ENCODE measurements at places on chromosomes 5 and 9.
A peak's percentile ranks its signal among the peaks of the same experiment; 100 is the strongest.

GRCh38 chr5:157477814-157478494, 17.9 kb downstream of the NIPAL4 start:
- H3K4me3 ChIP-seq: no peak overlapping the region
- no peak for DNase-seq
- H3K27ac ChIP-seq: peak overlapping the region; percentile 76
- peaks cover 68% of the 10 kb centered on the region for H3K36me3 ChIP-seq
- peaks cover 53% of the 10 kb centered on the region for H3K4me1 ChIP-seq

DNA sequence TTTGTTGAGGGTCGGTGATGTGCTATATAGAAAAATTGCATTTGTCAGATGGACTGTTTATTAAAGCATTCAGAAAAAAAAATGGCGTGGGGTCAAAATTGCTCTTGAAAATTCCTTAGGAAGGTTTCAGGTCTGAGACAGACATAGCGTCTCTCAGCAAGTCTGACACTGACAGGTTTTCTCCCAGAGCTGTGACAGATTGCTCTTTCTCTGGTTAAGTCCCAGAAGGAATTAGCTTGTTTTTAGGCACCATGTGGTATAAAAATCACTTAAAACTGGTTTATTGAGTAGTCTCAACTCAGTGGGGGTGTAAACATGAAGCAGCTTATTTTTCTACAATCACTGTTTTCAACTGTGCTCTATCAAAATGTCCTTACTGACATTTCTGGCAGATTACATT, 1379.8 kb downstream of the MAT2B start:
- H3K27ac ChIP-seq: no peak overlapping the region
- DNase-seq: no peak
- H3K4me1 ChIP-seq: no peaks in the 10 kb centered on the region
- H3K36me3 ChIP-seq: no peaks in the 10 kb centered on the region

GRCh38 chr9:110156902-110157301, 51.1 kb downstream of the C9orf152 start:
- peak overlapping the region; percentile 89 for H3K27ac ChIP-seq
- H3K27me3 ChIP-seq: no peaks in the 10 kb centered on the region
- peak; percentile 71 for DNase-seq
- peaks cover 83% of the 10 kb centered on the region for H3K36me3 ChIP-seq
- H3K4me3 ChIP-seq: peak overlapping the region; percentile 48
- H3K4me1 ChIP-seq: peaks cover 99% of the 10 kb centered on the region

DNA sequence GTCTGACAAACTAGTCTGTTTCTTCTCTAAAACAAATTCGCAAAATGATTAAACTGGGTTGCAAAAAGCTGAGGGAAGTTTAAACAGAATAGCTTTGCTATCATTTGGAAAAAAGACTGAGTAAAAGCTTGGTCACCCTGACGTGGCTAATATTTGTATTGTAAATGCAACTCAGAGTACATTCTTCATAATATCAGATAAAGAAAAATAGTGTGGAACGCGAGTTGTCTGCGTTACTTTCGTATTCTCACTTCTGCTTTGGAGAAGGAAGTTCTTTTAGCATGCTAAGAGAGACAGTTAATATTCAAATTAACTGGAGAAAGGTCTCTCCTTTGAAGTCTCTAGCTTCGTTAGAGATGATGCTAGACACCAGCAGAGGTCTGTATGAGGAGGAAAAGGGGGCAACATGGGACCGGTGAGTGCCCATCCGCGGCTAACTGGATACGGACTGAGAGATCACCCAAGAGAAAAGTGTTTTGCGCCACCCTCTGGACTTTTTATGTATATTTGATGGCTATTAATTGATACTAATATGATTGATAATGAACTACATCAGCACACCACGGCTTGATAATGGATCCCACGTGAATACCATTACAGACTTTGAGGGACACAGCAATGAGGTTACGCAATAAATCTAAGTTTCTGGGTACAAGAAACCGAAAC, 2.9 kb upstream of the CNTRL start:
- H3K27me3 ChIP-seq: no peaks in the 10 kb centered on the region
- peak overlapping the region; percentile 90 for H3K27ac ChIP-seq
- H3K36me3 ChIP-seq: peaks cover 23% of the 10 kb centered on the region
- H3K4me3 ChIP-seq: peak overlapping the region; percentile 82
- peak; percentile 57 for DNase-seq

DNA sequence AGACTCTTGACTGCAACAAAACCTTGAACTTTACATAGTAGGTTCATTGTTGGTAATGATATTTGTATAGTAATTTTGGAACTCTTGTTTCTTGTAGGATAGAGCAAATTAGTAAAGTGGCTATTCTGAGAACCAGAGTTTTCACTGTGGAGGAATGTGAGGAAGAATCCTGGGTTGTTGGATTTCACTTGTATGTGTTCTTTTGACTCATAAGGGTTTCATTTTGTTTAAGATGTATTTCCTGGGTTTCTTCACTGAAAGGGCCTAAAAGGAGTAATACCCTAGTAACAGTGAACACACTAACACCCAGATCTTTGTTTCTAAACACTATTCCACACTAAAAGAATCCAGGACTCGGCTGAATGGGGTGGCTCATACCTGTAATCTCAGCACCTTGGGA, 20.1 kb downstream of the TTC1 start:
- H3K4me1 ChIP-seq: peaks cover 7% of the 10 kb centered on the region

- H3K4me3 ChIP-seq: no peak overlapping the region
- no peak overlapping the region for H3K27ac ChIP-seq
- H3K27me3 ChIP-seq: peaks cover 41% of the 10 kb centered on the region
- H3K4me1 ChIP-seq: no peaks in the 10 kb centered on the region
Observed at GRCh38 chr5:138686668-138687067, 66.6 kb upstream of the CTNNA1 start.

DNA sequence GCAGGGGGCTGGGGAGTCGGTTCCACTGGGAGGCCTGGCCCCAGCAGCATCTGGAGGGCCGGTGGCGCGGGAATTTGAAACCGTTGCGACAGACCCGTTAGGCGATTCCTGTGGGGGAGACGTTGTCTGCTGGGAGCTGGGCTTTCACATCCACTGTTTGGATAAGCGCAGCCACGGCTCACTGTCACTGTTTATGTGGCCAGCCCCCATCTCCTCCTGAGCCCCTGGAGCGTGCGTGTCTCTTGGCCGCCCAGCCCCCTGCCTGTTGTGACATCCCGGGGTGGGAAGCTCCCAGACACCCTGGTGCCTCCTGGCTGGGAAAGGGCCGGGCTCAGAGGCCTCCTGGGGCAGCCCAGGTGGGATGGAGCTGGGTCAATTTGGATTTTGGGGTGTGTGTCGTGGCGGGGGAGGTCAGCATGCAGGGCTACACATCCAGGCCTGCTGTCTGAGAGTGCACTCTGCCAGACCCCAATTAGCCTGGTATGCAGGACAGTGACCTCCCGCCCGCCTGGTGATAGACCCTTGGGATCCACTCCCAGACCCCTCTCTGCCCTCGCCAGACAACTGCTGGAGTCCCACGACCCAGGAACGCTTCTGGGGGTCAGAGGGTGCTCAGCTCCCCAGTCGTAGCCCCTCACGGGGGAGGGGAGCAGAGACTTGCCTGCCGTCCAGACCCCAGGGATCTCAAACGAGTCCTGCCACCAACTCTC, 62.0 kb upstream of the RNU6ATAC start:
- H3K27me3 ChIP-seq: no peaks in the 10 kb centered on the region
- H3K36me3 ChIP-seq: no peaks in the 10 kb centered on the region

- no peaks in the 10 kb centered on the region for H3K4me1 ChIP-seq
- DNase-seq: no peak
- H3K27me3 ChIP-seq: peaks cover 3% of the 10 kb centered on the region
Observed at GRCh38 chr9:88026118-88026479, 51.8 kb upstream of the CDK20 start.

GRCh38 chr9:27765266-27766072, 192.2 kb upstream of the C9orf72 start:
- peaks cover 4% of the 10 kb centered on the region for H3K4me1 ChIP-seq
- DNase-seq: no peak
- H3K36me3 ChIP-seq: no peaks in the 10 kb centered on the region

DNA sequence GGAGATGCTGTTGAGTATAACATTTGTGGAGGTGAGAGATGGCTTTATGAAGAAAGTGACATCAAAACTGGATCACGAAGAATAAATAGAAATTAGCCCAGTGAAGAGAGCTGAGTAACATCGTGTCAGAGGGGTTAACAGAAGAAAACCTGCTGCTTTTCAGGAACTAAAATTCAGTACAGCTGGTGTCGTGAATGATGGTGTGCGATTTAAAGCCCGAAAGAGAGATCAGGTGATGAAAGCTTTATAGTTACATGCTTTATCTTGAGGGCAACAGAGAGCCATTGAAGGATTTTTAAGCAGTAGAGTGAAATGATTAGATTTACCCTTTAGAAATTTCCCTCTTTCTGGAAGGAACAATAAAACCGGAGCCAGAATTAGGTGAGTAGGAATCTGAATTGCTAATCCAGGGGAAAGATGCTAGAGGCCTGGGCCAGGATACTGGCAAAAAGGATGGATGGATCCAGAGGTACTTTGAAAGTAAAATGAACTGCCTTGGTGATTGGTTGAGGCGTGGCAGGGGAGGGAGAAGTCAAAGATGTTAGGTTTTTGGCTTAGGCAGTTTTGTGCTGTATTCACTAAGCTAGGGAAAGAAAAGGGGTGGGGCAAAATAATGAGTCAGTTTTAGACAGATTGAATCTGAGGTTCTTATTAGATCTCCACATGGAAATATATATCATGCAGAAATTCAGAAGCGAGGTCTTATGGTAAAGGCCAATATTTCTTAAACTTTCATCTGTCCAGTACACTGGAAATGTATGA, 3.4 kb downstream of the LRRC70 start:
- no peak overlapping the region for H3K4me3 ChIP-seq
- H3K27ac ChIP-seq: no peak overlapping the region
- peaks cover 21% of the 10 kb centered on the region for H3K4me1 ChIP-seq
- H3K36me3 ChIP-seq: peaks cover 2% of the 10 kb centered on the region
- DNase-seq: no peak

DNA sequence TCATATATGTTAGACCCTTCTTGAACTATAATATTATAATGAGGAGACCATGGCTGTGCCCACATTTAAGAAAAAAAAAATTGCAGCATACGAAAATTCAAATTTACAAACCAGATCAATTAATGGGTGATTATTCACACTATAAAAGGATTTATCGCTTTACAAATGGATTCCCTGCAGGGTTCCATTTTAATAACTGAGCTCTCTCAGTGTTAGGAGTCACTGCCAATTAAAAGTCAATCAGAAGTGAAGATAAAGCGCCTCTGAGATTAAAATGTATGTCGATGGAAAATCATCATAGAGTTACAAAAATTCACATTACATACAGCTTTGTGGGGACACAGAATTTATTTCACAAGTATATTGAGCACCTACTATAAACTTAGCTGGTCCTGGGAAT, 66.6 kb upstream of the SMARCA2 start:
- no peaks in the 10 kb centered on the region for H3K36me3 ChIP-seq
- H3K27me3 ChIP-seq: peaks cover 5% of the 10 kb centered on the region
- no peak overlapping the region for H3K4me3 ChIP-seq
- H3K4me1 ChIP-seq: no peaks in the 10 kb centered on the region
- DNase-seq: no peak

DNA sequence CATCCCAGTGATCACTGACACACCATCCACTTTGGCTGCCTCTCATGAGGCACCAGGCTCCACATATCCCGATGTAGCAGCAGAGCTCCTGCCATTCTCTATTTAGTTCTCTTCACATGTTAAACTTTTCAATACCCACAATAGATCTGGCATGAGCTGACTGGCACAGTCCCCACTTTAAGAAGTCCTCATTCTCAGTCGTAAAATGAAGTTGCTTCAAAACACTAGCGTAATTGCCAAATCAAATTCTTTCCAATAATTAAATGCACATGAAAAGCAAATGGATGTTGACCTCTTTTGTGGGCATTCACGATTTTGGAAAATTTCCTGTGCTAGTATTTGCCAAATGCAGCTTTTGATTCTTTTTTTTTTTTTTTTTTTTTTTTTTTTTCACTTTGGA, 32.4 kb downstream of the HAPLN1 start:
- no peaks in the 10 kb centered on the region for H3K4me1 ChIP-seq
- H3K4me3 ChIP-seq: no peak overlapping the region
- H3K27ac ChIP-seq: no peak overlapping the region
- no peaks in the 10 kb centered on the region for H3K27me3 ChIP-seq
- DNase-seq: no peak
- no peaks in the 10 kb centered on the region for H3K36me3 ChIP-seq

- H3K4me3 ChIP-seq: no peak overlapping the region
- H3K36me3 ChIP-seq: no peaks in the 10 kb centered on the region
- H3K27ac ChIP-seq: no peak overlapping the region
- peaks cover 31% of the 10 kb centered on the region for H3K4me1 ChIP-seq
Observed at GRCh38 chr5:159094745-159095144, 5.0 kb downstream of the EBF1 start.

DNA sequence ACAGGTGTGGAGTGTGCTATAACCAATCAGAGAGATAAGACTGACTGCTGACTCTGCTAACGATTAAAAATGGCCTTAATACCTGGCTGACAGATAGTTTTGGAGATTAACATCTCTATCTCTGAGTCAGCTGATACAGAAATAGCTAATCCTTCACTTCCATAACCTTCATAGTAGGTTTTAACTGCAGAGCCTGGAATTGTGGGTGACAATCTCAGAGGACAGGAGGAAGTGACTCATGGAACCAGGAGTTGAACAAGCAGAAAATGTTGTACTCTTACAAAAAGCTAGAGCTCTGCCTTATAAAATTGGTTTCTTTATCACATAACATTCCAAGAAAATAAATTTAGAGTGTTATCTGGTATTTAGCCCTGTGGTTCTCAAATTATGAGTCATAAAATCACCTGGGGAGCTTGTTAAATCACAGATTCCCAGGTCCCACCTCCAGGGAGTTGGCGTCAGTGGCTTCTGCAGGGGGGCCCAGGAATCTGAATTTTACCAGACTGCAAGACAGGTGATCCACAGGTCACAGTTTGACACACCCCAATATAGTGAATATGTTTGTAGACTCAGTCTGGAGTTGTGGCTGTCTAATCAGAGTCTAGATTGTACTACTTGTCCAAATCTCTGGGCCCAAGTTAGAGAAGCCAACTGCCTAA, 44.4 kb upstream of the AFAP1L1 start:
- no peaks in the 10 kb centered on the region for H3K36me3 ChIP-seq
- H3K4me1 ChIP-seq: no peaks in the 10 kb centered on the region
- H3K4me3 ChIP-seq: no peak overlapping the region
- H3K27me3 ChIP-seq: peaks cover 15% of the 10 kb centered on the region
- no peak for DNase-seq
- no peak overlapping the region for H3K27ac ChIP-seq

GRCh38 chr5:43412644-43413043, 453 bp upstream of the CCL28 start:
- H3K4me3 ChIP-seq: no peak overlapping the region
- H3K27me3 ChIP-seq: no peaks in the 10 kb centered on the region
- no peak for DNase-seq
- no peaks in the 10 kb centered on the region for H3K4me1 ChIP-seq
- H3K36me3 ChIP-seq: no peaks in the 10 kb centered on the region
- H3K27ac ChIP-seq: no peak overlapping the region

- DNase-seq: no peak
- H3K27me3 ChIP-seq: no peaks in the 10 kb centered on the region
- no peak overlapping the region for H3K4me3 ChIP-seq
- no peak overlapping the region for H3K27ac ChIP-seq
Observed at GRCh38 chr9:118419676-118420075, 715.5 kb downstream of the TLR4 start.

DNA sequence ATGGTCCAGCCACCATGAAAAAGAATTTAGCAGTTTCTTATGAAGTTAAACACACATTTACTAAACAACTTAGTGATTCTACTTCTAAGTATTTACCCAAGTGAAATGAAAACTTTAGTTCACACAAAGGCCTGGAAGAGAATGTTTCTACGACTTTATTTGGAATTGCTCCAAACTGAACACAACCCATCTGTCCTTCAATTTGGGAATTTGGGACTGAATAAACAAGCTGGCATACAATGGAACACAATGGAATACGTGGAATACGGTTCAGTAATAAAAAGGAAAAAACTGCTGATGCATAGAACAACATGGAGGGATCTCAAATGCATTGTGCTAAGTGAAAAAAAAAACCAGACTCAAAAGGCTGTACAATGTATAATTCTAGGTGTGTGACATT, 44.6 kb upstream of the BASP1 start:
- no peaks in the 10 kb centered on the region for H3K27me3 ChIP-seq

- H3K27ac ChIP-seq: no peak overlapping the region
Observed at GRCh38 chr5:123264394-123264793, 158.8 kb downstream of the CEP120 start.
